CD4-positive, CD25-positive, alpha-beta regulatory T cell (primary cell): ENCODE measurements at places on chromosomes 5 and 9. TPM values are rescaled to one million over a fixed set of nuclear protein-coding genes. Genes with fewer than 3 reads are reported as not detected.

- H3K27me3 ChIP-seq = no peaks in the 10 kb centered on the region
- no peak overlapping the region for H3K27ac ChIP-seq
- H3K4me3 ChIP-seq = no peak overlapping the region
Measured at GRCh38 chr9:127707766-127708165, 978 bp downstream of the CFAP157 start.

GRCh38 chr9:95854386-95855020, 21.0 kb upstream of the ERCC6L2 start:
- H3K27me3 ChIP-seq = no peaks in the 10 kb centered on the region
- no peak for DNase-seq
- no peak overlapping the region for H3K27ac ChIP-seq
- no peak overlapping the region for H3K4me3 ChIP-seq
- no peaks in the 10 kb centered on the region for H3K36me3 ChIP-seq

PLCXD3 gene
- not detected for total RNA-seq

ZDHHC11 gene
- 18.3 TPM for total RNA-seq
